ENCODE measurements at places on chromosomes 7 and 10. TPM values are rescaled to one million over a fixed set of nuclear protein-coding genes. Genes with fewer than 3 reads are reported as not detected.

Gene GNAT3
- not detected for total RNA-seq

Gene SLC29A4
- total RNA-seq = 2.2 TPM

Gene RNF32
- 0.28 TPM for total RNA-seq

Gene ANKRD7
- total RNA-seq = 0.77 TPM

Gene CTTNBP2
- 5.3 TPM for total RNA-seq

Gene MASTL
- 9.1 TPM for total RNA-seq

Gene NUTM2A
- total RNA-seq = 3.7 TPM

Gene CPA5
- 0.44 TPM for total RNA-seq

Gene WNT2
- 6.2 TPM for total RNA-seq

Gene RAPGEF5
- total RNA-seq = 160 TPM

Gene PBLD
- total RNA-seq = 6.9 TPM

Gene SFRP4
- total RNA-seq = 52.4 TPM

Gene MSS51
- total RNA-seq = 3.4 TPM

Gene TEX36
- total RNA-seq = not detected

Gene TBX20
- total RNA-seq = not detected

Gene KCP
- total RNA-seq = 0.72 TPM

Gene NACAD
- total RNA-seq = 3.4 TPM

Gene SLC13A1
- total RNA-seq = not detected

Gene GBX1
- total RNA-seq = not detected

Gene FAM204A
- total RNA-seq = 39.5 TPM

Gene ASAH2
- total RNA-seq = 1.4 TPM

Gene ZNF425
- total RNA-seq = 0.77 TPM

Gene PLXNA4
- total RNA-seq = 14.7 TPM
